HCT116 (cell line): ENCODE measurements at places on chromosomes 13 and 19. TPM values are rescaled to one million over a fixed set of nuclear protein-coding genes. Genes with fewer than 3 reads are reported as not detected.

DNA sequence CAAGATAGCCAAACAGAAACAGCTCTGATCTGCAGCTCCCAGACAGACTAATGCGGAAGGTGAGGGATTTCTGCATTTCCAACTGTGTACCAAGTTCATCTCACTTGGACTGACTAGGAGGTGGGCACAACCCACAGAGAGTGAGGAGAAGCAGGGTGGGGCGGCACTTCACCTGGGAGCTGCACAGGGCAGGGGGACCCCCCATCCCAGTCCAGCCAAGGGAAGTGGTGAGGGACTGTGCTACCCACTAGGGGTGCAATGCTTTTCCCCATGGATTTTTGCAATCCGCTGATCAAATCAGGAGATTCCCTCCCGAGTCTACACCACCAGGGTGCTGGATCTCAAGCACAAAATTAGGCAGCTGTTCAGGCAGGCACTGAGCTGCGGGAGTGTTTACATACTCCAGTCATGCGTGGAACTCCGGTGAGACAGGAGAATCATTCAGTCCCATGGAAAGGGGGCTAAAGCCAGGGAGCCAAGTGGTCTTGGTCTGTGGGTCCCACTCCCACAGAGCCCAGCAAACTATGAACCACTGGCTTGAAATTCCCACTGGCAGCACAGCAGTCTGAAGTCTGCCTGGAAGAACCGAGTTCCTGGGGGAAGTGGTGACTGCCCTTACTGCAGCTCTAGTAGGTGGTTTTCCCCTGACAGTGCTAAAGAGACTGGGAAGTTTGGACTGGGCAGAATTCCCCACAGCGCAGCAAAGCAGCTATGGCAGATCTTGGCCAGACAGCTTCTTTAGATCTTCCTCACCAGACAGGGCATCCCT, 85.1 kb upstream of the UFM1 start:
- no peak for DNase-seq

DNA sequence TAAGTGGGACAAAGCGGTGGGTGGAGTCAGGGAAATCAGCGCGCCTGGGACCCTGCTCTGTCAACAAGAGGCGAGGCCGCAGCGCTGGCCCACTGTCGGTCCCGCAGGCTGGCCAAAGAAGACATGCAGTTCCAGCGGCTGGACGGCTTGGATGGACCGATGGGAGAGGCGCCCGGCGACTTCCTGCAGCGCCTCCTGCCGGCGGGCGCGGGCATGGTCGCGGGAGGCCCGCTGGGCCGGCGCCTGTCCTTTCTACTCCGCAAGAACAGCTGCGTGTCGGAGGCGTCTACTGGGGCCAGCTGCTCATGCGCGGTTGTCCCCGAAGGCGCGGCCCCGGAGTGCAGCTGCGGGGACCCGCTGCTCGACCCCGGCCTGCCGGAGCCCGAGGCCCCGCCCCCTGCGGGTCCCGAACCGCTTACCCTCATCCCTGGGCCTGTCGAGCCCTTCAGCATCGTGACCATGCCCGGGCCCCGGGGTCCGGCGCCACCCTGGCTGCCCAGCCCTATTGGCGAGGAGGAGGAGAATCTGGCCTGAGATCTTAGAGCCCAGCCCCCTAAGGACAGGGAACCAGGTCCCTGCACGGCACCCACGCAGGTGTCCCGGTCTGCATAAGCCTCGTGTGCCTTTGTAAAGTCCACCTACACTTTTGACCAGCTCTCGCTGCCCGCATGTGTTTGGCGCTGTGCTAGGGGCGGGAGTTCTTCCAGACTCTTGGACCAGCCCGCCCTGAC, 6.1 kb downstream of the BEST2 start:
- peak; percentile 52 for DNase-seq

DNA sequence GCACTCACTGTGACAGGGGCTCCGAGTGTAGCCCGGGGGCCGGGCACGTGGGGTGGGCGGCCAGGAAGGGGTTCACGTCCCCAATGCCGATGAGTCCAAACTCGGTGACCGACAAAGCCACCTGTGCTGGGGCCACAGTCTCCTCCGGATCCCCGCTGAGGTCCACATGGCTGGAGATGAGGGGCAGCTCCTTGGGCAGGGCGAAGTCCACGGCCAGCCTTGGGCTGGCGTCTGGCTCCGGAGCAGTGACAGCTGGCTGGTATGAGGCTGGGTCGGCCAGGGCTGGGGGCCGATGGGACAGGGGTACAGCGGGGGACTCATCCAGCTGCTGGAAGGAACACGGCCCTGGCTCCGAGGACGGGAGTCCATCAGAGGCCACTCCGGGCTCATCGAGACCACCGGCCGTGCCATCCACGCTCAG, 15.9 kb upstream of the PLPP2 start:
- no peak for DNase-seq

GRCh38 chr13:52743988-52744387, 4.4 kb upstream of the CNMD start:
- DNase-seq: no peak

GRCh38 chr13:47826471-47826870, 174.6 kb downstream of the SUCLA2 start:
- no peak for DNase-seq

DNA sequence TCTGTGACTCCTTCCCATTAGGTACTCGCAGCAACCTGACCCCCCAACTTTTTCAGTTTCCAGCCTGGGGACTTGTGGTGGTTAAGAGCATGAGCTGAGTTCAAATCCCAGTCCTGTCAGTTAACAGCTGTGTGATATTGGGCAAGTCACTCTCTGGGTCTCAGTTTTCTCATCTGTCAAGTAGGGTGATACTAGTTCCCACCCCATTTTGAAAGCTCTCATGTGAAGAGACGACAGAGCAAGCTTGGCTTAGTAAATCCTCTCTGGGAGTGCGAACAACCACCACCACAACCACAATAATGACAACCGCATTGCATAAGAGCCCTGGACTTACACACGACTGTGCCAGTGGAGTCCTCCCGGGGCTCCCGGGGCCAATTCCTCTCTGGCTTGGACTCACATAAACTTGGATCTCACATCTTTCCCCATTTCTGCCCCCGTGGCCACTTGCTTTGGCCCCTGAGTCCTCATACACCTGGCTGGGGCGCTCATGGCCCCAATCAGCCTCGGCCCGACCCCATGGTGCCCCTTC, 454 bp downstream of the BLVRB start:
- DNase-seq: no peak

DNA sequence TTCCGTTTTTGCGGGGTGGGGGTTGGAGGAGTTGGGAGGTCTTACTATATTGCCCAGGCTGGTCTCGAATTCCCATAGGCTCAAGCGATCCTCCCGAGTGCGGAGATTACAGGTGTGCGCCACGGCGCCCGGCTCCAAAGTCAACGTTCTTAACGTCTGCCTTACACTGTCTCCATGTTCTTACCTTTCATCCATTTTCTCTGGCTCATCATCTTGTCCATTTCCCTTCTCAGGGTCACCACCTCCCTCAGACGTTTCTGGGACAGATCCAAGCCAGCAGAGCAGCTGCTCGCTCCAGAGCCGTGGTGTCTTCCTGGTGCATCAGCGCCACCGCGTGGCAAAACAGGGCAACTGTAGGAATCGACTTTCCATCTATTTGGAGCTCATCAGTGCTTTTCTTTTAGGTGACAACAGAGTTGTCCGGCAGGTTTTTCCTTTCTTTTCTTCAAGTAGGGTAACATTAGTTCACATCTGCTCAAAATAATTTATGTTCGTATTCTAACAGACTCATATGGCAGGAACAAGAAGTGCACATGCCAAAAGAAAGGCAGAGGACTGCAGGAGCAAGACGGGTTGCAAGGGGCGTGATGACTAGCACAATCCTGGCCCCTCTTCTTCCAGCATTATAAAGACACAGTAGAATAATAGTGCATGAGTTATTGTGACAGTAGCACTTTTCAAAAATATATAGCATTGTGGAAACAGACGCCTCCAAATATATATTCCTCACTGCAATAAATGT, 103.1 kb upstream of the ABCC4 start:
- DNase-seq: peak; percentile 61

GRCh38 chr13:37561031-37561430, 37.5 kb downstream of the POSTN start:
- no peak for DNase-seq

ZNF253 gene
- total RNA-seq: not detected

MEDAG gene
- total RNA-seq: not detected

ZNF563 gene
- total RNA-seq: not detected

GRCh38 chr19:30167206-30167868, 204.8 kb upstream of the ZNF536 start:
- DNase-seq: no peak

DNA sequence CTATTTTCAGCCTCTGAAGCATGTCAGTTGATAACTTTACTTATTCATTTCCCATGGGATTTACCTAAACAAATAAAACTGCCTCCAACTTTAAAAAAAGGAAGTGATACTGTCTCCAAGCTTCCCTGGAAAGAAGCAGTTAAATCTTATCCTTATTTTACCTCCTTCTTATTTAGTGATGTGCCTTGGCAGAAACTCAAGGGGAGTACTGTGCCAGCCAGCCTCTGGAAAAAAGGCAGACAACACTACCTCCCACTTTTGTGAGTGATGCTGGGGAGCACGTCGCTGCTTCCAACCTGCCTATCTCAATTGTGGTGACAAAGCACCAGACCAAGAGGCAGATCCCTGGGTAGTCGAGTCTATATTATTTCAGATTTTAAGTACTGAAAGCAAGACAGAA, 765.6 kb downstream of the DIAPH3 start:
- DNase-seq: no peak

LILRA1 gene
- total RNA-seq: not detected

DNA sequence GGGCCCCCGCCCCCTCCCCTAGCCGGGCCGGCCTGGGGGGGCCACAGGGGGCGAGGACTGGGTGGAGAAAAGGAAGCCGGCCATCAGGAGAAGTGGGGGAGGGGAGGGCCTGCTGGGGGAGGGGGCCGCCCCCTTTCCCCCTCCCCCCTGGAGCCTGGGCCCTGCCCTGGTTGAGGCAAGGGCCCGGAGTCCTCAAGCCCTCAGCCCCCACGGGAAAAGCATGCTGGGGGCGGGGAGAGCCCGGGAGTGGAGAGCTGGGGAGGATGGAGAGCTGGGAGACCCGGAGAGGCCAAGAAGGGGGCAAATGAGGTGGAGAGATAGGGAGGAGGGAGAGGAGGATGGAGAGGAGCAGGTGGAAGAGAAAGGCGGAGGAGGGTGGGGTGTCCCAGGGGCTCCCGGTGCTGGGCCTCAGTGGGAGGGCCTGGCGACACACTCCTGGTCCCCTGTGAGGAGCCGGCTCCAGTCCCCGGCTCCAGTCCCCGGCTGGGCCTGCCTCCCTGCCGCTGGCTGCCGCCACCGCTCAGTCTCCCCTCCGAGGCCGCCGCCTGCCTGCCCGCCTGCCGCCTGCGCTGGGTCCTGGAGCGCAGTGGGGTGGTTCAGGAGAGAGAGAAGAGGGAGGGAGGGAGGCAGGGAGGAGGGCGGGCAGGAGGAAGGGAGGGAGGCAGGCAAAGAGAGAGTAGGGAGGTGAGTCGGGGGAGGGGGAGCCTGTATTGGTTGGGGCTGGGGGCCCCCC, at the start of gene GRIK5:
Gene GRIK5 (minus strand): TSS at position 588 of the 733 bp plus-strand sequence. CDS start 4,436 bp downstream, outside the sequence.
- no peak for DNase-seq

SACS gene
- 33.4 TPM for total RNA-seq

- no peak for DNase-seq
Observed at GRCh38 chr13:91894316-91894715, 495.9 kb downstream of the GPC5 start.

GRCh38 chr19:6987850-6988249, 33.4 kb downstream of the MBD3L2B start:
- DNase-seq: no peak

C2CD4C gene
- total RNA-seq: 7.1 TPM
